Right kidney (tissue), 9 donors: ENCODE measurements at places on chromosomes 3 and 15.
A peak's percentile ranks its signal among the peaks of the same experiment; 100 is the strongest.

DNA sequence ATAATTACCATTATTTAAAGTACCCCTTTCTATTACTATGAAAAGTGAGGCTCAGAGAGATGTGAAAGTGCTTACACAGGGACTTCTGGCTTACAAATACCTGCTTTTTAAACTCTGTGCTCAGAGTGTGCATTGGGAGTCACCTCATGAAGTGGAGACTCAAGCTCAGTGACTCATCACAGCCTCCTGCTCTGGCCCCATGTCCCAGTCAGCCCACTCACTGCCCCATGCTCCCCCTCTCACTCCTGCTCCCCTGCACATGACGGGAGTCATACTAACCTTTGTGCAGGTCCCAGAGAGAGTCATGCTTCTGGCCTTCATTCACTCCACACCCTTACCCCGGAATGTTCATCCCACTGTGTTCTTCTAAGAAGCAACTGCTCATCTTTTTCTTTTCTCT is 20.2 kb downstream of the CCR1 start:
- DNase-seq, result no peak

DNA sequence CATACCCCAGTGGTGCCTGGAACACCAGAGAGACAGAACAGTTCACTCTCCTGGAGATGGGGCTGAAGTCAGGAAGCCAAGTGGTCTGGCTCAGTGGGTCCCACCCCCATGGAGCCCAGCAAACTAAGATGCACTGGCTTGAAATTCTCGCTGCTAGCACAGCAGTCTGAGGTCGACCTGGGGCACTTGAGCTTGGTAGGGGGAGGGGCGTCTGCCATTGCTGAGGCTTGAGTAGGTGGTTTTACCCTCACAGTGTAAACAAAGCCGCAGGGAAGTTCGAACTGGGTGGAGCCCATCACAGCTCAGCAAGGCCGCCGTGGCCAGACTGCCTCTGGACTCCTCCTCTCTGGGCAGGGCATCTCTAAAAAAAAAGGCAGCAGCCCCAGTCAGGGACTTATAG is 272.0 kb downstream of the KLF13 start:
- DNase-seq, result peak; percentile 6

- DNase-seq, result no peak
These were observed 109.5 kb downstream of the PEX5L start for GRCh38 chr3:179927191-179927590.

GRCh38 chr15:80151576-80151975 is 1.2 kb upstream of the FAH start:
- no peak for DNase-seq

DNA sequence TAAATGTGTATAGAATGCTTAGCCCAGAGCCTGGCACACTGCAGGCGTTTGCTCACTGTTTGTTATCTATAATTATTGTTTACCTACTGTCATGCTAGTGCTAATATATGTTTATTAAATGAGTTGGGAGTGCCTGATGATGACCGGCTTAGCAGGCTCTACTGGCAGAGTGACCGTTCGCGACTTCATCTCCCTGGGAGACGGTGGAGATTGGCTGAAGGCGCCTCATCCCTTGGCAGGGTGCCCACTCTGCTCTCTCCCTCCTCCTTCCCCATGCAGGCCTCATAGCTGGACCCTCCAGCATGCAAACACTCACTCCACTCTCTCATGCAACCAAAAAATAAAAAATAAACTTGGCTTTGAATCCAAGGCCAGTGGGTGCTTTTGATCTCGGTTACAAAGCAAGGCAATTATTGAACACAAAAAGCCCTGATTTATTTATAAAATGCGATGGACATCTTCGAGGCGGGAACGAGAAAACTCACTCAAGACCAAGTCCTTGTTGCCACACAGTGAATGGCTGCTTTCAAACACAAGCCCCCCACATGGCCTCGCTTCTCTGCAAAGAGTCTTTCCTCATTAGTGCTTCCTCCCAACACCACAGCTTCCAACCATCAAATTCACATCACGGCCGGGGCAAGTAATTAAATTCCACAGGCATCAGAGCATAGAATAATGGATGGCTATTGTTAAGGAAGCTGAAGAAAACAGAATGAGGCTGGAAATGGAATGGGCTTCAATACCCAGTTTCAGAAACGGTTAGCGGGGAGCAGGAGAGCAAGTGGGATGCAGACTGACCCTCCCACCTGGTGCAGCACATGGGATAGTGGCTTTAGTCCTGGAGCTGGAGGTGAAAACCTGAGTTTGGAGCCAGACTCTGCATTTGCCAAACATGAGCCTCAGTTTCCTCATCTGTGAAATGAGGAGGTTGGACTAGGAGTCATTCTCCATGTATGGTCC is 135.7 kb upstream of the RAD18 start:
- peak; percentile 46 for DNase-seq

- DNase-seq, result no peak
These were observed 19.5 kb downstream of the SIAH2 start for GRCh38 chr3:150743508-150743907.

DNA sequence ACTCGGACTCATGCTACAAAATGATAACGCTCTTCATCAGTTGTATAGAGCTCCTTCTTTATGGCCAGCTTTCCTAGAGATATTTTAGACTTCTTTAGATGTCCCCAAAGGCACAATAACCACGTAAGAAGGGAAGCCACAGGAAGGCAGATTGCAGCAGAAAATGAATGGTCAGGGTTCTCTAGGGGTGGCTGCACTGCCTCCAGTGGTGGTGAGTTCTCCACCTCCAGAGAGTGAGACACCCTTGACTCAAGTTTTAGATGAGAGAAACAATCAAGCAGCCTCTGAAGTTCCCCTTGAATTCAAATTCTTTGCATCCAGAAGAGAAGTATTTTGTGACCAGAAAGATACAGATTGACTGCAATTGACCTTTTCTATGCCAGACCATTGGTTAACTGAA is 191.5 kb downstream of the TP63 start:
- no peak for DNase-seq

DNA sequence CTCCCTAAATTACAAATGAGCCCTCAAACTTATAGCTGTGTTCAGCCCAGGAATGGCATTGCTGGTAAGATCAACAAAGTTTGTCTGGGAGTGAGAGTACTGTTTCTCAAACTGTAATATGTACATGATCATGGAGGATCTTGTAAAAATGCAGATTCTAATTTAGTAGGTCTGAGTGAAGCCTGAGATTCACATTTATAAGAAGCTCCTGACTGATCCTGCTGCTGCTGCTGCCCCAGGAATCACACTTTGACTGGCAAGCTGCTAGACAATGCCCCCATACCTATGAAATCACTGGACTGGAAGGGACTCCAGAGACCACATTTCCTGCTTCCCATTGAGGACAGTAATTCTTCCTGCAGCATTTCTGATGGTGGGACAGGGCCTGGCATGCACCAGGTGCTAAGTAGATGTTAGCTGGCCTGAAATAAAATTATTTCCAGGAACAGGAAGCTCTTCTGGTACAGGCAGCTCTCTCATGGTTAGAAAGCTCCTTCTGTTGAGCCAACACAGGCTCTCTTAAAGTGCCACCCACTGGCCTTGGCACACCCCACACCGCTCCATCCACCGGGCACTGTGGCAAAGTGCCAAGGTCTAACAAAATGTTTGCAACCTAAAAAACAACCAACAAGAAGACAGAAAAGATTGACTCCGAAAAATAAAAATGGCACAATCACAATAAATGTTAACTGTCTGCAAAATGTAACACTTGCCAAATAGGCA is 36.7 kb upstream of the ZNF710 start:
- DNase-seq, result no peak

GRCh38 chr3:65575376-65575840 is 463.3 kb downstream of the MAGI1 start:
- no peak for DNase-seq

DNA sequence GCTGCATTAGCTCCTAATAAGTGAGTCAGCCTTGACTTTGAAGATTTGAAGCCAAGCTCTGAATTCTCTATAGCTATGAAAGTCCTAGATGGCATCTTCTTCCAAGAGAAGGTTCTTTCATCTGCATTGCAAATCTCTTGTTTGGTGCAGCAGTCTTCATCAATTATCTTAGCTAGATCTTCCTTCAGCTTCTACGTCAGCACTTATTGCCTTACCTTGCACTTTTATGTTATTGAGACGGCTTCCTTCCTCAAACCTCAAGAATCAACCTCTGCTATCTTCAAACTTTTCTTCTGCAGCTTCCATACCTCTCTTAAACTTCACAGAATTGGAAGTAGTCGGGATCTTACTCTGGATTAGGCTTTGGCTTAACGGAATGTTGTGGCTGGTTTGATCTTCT is 167.6 kb downstream of the SCAPER start:
- no peak for DNase-seq

GRCh38 chr15:62068810-62069167 is 2.0 kb downstream of the C2CD4A start:
- DNase-seq, result no peak

GRCh38 chr15:39300451-39301153 is 280.3 kb upstream of the THBS1 start:
- DNase-seq, result no peak

GRCh38 chr15:85112997-85113396 is 131.3 kb downstream of the PDE8A start:
- DNase-seq, result no peak

DNA sequence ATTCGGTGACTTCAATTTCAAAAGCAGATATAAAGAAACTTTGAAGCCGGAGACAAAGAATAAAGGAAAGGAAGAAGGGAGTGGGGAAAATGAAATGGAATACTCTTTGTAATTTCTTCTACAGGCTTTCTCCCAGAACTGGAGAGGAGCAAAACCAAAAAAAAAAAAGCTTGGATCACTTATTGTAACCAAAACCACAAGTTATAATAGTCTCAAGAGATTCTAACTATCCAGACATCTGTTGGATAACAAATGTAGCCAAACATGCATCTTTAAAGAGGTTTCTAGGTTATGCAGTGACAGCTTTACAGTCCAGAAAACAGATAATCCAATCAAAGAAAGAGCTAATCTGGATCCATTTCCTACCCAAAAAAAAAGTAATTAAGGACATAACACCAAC is 36.2 kb downstream of the VGLL3 start:
- no peak for DNase-seq

DNA sequence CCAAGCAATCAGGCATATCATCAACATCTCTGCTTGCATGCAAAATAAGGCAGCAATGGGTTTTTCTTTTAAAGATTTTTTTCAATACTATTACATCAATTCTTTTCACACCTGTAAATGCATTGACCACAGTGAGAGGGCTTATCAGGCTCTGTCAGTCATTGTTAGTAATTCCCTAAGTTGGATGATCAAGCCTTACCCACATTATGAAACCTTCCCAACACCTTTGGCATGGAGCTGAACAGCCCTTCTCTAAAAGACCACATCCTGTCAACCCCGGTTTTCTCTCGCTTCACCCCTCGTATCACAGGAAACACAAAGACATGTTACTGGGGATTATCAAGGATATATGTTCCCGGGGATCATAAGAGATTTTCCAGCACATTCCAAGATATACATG is 135.2 kb upstream of the SLC24A5 start:
- no peak for DNase-seq

DNA sequence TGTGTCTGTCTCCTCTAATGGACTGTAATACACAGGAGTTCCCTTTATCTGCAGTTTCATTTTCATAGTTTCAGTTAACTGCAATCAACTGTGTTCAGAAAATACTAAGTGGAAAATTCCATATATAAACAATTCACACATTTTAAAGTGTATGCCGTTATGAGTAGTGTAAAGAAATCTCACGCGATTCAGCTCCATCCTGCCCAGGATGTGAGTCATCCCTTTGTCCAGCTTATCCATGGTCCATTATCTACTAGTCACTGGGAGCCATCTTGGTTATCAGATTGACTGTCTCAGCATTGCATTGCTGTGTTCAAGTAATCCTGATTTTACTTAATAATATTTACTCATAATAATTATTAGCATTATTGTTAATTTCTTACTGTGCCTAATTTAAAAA is 14.5 kb downstream of the ZPLD1 start:
- DNase-seq, result no peak

DNA sequence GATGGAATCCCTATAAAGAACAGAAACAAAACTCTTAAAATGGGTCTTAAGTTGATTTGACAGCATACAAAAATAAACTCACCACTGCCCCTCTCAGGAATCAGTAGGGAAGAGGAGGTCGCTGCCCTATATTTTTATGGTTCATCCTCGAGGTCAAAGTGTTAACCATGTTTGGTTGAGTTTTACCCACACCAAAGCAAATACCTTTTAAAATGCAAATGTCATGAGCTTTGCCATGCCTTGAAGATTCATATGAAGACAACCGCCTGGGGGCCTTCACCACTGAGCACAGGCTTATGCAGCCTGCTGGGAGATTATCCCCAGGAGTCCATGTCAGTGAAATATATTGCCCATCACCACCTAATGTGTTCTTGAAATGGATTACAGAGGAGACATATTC is 66.1 kb downstream of the GLB1 start:
- DNase-seq, result no peak

- DNase-seq, result no peak
These were observed 112.8 kb upstream of the MEF2A start for GRCh38 chr15:99452728-99453636.

DNA sequence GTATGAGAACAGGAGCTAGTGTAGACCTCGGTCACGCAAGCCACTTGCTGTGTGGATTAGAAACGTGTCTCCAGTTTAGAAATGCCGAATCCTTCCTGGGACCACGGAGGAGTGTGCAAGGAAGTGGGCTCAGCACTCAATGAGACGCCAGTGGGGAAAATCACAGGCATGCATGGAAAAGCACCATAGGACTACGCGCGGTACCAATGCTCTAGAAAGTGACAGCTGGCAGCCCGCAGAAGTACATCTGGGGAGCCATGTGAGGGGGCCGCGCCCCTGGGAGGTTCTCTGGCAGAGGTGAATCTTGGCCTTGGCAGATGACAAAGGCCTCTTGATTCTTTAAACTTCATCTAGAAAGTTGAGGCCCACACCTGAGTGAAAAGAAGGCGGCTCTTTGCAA is 99.3 kb downstream of the LRRK1 start:
- no peak for DNase-seq

DNA sequence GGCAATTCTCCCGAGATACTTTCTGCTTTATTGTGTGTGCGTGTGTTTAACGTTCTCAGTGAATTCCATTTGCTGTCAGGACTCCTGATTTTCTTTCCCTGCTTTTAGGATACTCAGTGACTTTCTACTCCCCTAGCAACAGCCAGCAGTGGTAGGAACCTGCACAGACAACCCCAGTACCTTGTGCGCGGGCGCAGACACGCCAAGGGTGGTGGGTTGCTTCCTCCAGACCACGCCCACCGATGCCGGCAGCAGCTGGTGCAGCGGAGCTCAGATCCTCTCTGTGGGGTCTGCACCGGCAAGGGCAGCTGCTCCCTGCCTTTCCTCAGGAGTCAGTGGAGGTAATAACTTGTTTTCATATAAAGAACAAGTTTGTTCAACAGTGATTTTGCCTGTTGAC is 225.1 kb upstream of the NDN start:
- DNase-seq, result peak; percentile 2

DNA sequence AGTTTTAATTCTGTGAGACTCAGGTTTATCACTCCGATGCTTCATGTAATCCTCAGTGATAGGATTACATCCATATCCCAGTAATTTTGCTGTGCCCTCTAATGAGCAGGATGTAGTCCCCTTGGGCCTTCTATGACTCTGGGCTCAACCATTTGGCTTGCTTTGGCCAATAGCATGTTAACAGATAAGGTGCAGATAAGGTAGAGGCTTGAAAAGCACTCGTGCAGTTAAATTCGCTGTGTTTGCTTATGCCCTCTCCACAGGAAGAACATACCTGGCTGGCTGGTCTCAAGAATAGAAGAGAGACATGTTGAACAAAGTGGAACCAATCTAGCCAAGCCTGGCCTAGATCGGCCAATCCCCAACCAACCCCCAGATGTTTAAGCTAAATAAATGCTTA is 20.1 kb downstream of the CCDC13 start:
- DNase-seq, result no peak
